ENCODE measurements at places on chromosomes 11 and 22.

DNA sequence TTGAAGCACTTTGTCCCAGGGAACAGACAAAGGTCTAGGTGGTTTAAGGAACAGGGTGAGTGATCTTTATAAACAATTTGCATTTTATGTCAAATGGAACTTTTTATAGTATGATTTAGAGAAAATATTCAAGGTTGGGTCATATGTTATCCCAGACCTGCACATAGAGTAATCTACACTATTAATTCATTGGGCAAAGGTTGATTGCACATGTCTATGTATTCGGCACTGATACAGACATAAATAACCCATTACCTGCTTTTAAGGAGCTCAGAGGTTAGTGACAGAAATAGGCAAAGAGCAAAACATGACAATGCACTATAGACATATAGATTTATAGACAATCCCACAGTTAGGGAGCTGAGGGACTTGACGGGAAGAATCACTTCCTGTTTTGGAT lies 141.5 kb upstream of the UBASH3B start:
- DNase-seq = no peak

DNA sequence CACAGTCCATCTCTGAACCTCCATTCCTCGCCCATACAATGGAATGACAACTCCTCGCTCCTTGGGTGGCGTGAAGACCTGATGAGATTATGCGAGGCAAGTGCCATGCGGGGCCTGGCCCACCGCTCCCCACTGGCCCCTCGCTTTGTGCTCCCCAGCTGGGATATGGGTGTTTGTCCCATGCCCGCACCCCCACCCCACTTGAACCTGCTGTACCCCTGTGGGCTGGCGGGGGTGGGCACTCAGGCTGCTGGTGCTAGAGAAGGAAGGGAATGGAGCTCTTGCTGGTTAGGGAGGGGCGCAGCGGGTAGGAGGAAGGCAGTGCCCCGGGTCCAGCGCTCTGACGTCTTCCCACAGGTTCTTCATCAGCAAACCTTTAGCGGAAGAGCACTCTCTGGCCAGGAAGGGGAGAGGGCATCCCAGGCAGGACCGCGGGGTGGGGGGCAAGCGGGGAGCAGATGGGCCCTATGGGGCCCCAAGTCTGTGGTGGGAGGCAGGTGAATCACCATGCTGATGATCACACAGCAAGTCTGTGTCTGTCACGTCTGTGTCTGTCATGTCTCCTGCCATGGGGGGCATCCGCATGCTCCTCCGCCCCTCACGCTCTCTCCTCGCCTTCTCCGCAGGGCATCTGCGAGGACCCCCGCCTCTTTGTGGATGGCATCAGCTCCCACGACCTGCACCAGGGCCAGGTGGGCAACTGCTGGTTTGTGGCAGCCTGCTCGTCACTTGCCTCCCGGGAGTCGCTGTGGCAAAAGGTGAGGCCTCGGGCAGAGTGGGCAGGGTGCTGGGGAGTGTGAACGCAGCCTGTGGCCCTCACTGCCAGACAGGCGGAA lies 9.4 kb upstream of the OMP start:
- DNase-seq = no peak

DNA sequence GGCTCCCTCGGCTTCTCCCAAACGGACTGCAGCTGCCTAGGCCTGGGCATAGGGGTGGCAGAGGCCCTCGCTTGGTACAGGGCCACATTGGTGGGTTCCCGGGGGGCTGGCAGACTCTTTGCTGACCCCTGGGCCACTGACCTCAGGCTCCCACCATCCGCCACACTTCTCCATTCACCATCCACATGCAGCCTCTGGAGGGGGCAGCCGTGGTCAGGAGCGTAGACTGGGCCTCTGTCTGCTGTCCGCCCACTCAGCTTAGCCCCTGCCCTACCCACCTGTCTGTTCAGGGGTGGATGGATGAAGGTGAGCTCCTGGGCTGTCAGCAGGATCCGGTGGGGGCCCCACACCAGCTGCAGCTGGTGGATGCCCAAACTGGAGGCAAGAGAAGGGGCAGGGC lies 45.7 kb upstream of the LRRC32 start:
- no peak for DNase-seq

DNA sequence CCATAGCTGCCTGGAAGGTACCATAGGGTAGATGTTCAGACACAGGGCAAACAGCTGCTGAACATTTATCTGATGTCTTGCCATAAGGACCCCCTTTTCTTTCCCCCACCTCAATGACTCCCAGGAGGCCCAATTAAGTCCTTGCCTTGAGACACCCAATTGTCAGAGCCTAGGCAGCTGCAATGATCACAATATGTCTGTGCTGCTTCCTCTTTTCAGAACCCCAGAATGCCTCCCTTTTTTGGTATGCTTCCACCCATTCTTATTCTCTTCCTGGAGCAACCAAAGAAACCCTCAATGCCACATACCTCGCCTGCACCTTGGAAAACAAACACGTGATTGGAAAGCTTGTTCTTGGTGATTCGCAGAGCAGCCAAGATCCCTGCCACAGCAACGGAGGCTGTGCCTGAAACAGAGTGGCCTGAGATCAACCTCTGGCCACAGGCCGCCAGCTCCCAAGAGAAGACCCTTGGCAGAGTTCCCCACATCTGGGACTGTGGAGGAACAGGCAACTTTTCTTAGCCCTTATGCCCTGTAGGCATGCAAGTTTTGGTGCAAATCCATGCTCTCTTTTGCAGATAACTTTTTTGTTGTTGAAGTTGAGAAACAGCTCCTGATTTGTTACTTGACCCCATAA lies 75.4 kb downstream of the CCDC81 start:
- DNase-seq = no peak

- DNase-seq = no peak
These were observed 8.8 kb downstream of the TCIRG1 start for GRCh38 chr11:68047437-68048290.

DNA sequence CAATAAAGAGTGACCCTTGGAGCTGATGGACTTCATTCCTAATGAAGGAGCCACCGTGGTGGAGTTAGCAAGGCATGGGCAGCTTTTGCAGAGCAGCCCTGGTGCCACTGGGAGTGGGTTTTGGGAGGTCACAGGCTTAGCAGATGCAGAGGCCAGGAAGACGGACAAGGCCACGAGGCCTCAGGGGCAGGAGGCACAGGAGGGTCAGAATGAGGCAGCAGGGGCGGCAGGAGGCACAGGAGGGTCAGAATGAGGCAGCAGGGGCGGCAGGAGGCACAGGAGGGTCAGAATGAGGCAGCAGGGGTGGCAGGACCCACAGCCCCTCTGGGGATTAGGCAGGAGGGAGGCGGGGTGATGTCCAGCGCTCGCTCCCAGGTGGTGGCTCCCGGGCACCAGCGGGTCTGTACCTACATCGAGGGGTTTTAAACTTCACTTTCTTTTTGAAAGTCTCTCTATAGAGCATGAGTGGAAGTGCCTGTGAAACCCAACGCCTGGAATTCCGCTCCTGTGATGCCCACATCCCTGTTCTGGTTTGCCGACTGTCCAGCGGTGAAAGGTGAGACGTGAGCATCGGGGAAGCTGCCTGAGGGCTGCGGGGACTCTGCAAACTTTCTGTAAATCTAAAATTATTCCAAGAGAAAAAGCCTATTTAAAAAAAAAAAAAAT lies 521.6 kb downstream of the BRD1 start:
- DNase-seq = no peak

DNA sequence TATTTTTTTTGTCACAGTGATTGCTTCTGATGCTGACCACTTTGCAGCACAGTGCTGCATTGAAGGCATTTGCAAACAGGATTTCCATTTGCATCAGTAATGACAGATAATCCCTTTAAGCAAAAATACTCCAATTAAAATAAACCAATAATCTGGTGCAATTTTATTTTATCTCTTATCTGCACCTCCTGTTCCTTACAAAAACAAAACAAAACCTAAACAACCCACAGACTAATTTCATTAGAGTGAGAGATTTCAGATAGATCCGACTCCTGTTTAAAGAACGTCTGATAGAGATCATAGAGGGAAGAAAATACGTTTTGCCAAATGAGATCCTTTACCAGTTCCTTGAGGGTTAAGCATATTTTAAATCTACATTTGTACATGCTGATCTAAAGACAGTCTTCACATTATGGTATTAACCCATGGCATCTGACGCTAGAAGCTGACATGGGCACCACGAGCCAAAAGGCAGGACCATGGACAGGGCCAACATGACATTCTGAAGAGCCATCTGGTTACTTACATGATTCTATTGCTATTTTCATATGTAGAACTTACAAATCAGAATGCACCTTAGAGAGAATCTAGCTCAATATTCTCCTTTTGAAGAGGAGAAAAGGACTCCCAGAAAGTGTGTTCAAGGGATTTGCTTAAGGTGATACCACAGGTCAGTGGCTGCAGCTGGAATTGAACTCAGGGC lies 286.2 kb upstream of the NARS2 start:
- no peak for DNase-seq

- peak; percentile 38 for DNase-seq
These were observed 89.9 kb downstream of the PPP6R3 start for GRCh38 chr11:68550485-68550817.

GRCh38 chr11:73971175-73971719 lies 11.4 kb downstream of the UCP2 start:
- DNase-seq = no peak

DNA sequence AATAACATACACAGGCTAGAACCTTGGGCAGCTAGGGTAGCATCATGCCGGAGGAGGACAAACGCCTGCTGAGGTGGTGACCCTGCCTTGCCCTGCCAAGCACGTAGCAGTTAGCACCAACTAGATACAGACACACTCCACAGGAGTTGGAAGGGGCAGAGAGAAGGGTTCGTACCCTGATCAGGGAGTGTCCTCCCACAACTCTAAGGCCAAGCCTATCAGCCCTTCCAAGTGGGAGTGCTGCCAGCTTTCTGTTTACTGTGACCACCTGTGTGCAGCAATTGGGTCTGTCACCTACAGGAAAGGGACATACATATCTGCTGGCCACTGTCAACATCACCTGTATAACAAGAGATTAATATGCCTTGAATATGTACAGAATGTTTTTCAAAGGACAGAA lies 1.9 kb upstream of the THAP7 start:
- no peak for DNase-seq

All from activated CD8-positive, alpha-beta T cell treated with anti-CD3 and anti-CD28 coated beads, Interleukin-2, amount 10 ng/mL, durations not matched to agents 7 days and 5 days (primary cell).